ENCODE measurements at places on chromosomes 12 and 14.

DNA sequence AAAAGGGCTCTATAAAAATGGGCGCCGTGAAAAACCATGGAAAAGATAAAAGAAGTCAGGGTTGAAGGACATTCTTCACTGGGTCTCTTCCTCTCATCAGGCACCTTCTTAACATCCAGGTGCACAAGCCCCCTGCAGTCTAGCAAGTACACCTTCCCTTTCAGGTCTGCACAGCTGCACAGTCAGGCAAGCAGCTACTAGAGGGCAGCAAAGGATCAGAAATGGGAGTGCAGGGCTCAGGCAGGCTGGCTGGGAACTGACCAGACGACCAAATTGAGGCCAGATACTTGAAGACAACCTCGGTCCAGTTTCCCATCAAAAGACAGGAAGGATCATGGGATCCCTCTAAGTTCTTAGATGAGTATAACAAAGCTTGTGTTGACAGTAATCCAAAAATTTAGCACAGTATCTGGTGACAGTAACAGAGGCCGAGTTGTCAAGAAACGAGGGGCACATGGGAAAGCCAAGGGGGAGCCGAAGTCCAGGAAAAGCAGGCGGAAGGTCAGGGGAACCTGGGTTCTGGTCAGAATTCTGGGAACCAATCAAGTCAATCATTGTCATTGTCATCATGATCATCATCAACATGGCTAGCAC is 10.1 kb upstream of the GRIP1 start:
- DNase-seq: peak; percentile 28

DNA sequence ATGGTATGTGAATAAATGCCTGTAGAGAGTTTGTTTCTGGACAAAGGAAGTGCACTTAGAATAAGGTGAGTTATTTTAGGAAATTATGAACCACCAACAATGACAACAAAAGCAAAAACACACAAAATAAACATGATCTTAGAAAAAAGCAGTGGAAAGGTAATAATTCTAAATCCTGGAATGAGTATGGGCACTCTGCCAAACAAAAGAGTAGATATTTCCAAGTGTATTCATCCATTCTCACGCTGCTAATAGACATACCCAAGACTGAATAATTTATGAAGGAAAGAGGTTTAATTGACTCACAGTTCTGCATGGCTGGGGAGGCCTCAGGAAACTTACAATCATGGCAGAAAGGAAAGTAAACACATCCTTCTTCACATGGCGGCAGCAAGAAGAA is 269.3 kb upstream of the NPAS3 start:
- DNase-seq: no peak

- no peak for DNase-seq
Measured at GRCh38 chr12:54270345-54270744, 9.6 kb downstream of the CBX5 start.

DNA sequence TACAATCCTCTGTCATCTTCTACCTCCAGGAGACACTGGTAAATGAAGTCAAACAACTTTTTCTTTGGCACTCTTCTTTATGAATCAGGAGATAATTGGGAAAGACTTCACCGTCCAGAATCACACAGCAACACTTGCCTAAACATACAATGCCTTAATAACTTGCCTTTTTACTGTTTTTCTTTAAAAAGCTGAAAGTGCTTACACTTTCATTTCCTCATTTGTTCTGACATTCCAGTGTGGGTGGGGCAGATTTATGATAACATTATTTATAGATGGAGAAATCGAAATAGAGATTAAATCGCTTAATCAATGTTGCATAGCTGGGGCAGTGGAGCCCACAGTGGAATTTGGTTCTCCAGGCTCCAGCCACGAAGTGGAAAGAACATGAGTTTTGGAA is 2.8 kb upstream of the FRS2 start:
- no peak for DNase-seq

DNA sequence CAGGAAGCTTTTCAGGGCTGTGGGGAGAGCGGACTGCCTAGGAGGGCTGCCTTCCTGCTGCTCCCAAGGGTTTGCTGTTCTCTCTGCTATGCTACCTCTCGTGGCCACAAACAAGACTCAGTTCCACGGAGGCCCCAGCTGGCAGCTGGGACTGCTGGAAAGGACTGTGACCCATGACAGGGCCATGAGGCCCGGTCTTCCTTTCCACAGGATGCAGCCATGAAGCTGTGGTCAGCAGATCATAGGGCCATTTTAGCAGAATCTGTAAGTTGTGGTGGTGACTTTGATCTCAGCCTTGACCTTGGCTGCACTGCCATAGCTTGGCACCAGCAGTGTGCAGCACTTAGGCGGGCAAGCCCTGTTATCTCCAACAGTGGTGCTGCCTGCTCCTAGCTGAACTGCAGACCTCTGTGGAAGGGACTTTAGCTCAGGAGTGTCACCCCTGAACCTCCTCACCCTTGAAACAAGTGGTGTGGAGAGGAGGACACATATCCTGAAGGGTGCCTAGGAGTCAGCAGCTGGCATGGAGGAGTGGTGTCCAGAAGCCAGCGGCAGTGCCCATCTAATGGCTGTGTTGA is 12.3 kb downstream of the KRT80 start:
- no peak for DNase-seq

GRCh38 chr14:100662879-100663760 is 63.6 kb upstream of the DLK1 start:
- DNase-seq: peak; percentile 72

DNA sequence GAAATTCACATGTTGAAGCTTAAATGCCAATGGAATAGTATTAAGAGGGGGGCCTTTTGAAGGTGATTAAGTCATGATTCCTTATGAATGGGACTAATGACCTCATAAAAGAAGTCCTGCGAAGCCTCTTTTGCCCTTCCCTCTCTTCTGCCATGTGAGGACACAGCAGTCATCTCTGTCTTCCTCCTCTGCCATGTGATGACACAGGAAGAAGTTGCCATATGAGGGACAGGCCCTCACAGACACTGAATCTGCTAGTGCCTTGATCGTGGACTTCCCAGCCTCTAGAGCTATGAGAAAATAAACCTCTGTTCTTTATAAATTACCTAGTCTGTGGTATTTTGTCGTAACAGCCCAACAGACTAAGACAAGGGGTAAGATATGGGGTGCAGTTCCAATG is 100.7 kb downstream of the VCPKMT start:
- DNase-seq: no peak

GRCh38 chr14:70909733-70910614 is 2.7 kb downstream of the PCNX1 start:
- DNase-seq: no peak

- no peak for DNase-seq
Measured at GRCh38 chr14:77003960-77004710, 24.4 kb downstream of the IRF2BPL start.

DNA sequence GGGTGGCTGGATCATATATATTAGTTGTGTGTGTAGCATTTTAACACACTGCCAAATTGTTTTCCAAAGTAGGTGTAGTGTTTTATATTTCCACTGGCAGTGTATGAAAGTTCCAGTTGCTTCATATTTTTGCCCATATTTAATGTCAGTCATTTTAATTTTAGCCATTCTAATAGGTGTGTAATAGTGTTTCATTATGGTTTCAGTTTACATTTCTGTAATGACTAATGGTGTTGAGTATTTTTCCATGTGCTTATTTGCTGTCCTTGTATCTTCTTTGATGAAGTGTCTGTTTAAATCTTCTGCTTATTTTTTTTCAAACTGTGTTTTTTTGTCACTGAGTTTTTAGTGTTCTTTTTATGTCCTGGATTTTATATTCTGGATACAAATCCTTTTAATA is 8.7 kb downstream of the TBC1D15 start:
- no peak for DNase-seq

DNA sequence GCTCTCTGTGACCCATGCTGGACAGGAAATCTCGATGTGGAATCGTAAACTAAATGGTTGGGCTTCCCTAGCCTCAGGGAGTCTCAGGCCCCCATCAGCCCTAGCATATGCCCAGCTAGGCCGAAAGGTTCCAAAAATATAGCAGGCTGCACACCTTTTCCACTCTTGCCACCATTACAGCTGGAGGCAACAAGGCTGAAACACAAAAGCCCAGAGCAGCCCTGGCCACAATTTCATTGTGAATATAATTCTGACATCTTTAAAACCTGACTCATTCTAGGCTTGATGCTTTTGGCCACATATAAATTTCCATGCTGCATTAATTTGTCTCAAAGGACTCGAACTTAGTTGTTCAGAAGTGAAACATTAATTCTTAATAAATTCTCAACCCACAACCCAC is 382.2 kb downstream of the GRIN2B start:
- DNase-seq: no peak

DNA sequence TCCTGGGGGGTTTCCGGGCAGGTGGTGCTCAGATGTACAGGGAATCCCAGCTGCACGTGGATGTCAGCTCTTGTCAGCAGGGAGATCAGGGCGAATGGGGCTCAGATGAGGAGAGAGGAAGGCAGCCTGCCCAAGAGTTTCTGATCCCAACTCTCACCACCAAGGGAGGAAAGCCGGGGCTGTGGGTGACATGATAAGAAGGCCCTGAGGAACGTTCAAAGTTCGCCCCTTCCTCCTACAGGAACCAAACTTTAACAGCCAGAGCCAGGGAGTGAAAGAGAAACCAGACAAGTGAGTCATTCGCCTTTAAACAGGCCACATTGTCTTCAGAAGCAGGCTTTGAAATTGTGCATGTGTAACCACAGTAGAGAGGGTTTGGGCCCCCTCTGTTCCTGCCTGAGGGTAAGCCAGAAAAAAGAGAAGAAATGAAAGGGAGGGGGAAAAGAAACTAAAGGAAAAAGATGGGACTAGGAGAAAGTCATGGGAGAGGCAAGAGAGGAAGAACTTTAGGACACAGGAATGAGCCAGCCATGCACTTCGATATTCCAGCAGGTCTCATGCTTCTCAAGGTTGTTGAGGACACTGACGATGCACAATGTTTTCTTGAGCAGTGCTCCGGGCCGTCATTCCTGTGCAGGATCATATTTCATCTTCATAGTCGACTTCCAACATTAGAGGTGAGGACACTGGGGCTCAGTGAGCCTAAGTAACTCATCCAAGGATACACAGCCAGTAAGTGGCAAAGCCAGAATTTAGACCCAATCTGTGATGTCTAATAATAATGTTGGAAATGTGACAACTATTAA is 691.4 kb upstream of the TBX3 start:
- DNase-seq: no peak

DNA sequence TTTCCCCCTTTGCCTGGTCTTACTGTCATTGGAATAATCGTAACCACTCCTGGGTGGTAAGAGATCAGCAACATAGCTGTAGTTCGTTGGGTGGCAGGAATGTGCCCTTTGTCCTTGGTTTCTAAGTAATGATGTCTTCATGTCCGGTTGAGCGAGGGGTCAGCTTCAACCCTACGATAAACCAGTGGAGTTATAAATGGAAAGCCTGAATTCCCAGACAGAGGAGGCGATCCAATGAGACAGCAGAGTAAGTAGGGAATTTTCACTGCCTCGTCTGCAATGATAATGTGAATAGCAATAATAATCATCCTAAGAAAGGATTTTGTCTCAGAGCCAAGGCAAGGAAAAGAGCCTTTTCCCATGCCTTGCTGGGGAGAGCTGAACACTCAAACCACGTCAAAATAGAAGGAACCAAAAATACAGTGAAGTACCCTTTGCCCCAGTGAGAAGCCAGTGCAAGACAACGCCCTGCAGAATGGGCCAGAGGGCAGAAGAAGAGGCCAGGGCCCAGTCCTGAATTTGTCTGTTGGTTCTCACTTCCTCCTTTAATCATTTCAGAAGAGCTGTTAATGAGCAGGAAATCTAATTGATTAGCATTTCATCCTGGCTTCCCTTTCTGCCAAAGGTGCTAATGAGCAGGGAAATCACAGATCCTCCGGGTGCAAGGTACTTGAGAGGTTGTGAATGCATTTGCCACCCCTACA is 330.7 kb downstream of the CACNA1C start:
- DNase-seq: no peak

DNA sequence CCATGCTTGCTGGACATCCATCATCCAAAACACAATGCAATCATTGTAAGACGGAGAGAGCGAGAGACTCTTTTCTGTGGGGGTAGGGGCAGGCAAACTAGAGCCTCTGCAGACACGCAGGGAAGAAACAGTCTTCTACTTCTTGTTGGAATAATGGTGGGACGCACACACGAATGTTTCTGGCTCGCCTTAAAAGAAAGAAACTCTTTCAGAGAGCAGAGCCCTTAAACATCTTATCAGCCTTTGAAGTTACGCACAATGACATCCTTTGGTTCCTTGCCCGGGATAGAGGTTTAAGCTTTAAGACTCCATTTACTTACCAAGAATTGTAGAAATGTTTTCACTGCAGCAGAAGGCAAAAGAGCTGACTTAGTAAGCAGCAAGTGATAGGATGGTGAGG is 133.8 kb upstream of the FOXN3 start:
- no peak for DNase-seq

GRCh38 chr14:104624939-104625338 is 20.4 kb upstream of the TMEM179 start:
- DNase-seq: no peak

DNA sequence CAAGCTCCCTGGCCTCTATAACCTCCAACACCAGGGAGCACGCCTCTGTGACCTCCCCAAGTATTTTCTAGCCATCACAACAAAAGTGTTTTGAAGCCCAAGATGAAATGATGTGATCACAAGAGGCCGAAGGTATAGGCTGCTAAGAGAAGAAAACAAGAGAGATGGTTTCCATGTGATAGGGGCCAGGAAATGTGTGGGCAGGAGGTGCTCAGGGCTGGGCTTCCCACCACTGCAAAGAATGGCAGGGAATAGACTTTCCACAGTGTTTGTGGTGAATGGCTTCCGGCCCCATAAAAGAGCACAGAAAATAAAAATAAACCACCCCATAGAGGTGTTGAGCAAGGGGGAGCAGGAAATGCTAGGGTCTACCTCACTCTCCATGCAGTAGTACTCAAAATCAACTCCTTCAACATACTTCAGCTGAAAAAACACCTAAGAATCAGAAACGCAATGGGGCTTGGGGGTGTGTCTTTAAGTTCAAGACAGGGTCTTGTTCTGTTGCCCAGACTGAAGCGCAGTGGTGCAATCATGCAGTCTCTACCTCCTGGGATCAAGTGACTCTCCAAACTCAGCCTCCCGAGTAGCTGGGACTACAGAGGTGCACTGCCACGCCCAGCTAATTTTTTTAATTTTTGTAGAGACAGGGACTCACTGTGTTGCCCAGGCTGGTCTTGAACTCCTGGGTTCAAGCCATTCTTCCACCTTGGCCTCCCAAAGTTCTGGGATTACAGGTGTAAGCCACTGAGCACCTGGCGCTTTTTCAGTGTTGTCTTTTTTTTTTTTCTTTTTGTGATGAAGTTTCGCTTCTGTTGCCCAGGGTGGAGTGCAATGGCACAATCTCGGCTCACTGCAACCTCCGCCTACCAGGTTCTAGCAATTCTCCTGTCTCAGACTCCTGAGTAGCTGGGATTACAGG is 27.1 kb downstream of the DAD1 start:
- peak; percentile 37 for DNase-seq

GRCh38 chr12:24898606-24899005 is 50.3 kb downstream of the BCAT1 start:
- no peak for DNase-seq

DNA sequence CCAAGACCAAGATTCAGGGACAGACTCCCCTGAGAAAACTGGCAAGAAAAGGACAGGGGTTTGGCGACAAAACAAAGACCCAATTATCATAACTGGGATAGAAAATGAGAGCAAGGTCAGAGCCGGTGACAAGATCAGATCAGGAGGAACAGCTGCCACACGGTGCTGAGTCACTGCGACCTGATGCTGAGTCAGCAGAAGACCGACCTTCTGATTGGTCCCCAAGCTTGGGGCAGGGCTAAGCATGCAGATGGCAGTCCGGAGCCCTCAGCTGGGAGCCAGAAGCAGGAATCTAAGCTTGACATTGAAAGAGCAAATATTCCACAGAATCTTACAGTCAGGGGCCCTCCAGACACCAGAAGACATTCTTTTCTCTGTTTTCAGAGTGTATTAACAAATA is 19.1 kb upstream of the ARMH4 start:
- DNase-seq: peak; percentile 71

Measured in left colon (tissue), 2 donors.